ENCODE measurements at places on chromosomes 12 and 14.

- DNase-seq: no peak
These were observed 86.3 kb upstream of the RASSF8 start for GRCh38 chr12:25872137-25872536.

GRCh38 chr12:39671898-39672875, 52.6 kb upstream of the ABCD2 start:
- no peak for DNase-seq

- DNase-seq: no peak
These were observed 38.6 kb downstream of the SYNE2 start for GRCh38 chr14:63891148-63891975.

- DNase-seq: no peak
These were observed 85.8 kb downstream of the SLC25A47 start for GRCh38 chr14:100409003-100409360.

GRCh38 chr14:61260939-61261776, 20.0 kb downstream of the TMEM30B start:
- DNase-seq: no peak

DNA sequence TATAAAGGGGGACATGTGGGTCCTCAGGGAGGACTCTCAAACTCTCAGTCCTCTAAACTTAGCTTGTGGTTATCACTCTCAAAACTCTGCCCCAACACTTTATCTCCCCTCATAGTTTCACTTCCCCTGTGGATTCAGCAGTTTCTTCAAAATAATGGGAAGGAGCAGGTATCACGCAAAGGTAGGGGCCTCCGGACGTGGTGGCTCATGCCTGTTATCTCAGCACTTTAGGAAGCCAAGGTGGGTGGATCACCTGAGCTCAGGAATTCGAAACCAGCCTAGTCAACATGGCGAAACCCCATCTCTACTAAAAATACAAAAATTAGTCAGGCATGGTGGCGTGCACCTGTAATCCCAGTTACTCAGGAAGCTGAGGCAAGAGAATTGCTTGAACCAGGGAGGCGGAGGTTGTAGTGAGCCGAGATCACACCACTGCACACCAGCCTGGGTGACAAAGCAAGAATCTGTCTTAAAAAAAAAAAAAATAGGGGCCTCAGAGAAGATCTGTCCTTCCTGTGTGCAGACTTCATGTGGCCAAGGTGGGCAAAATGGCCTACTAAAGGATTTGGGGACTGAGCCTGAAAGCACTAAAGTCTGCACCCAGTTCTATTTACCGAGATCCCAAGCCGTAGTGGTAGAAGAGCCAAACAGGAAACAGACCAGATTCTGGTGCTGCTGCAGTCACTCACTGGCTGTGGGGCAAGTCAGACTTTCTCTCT, 6.4 kb downstream of the ITGB7 start:
- DNase-seq: no peak

GRCh38 chr14:87613881-87614280, 379.1 kb downstream of the GALC start:
- no peak for DNase-seq

DNA sequence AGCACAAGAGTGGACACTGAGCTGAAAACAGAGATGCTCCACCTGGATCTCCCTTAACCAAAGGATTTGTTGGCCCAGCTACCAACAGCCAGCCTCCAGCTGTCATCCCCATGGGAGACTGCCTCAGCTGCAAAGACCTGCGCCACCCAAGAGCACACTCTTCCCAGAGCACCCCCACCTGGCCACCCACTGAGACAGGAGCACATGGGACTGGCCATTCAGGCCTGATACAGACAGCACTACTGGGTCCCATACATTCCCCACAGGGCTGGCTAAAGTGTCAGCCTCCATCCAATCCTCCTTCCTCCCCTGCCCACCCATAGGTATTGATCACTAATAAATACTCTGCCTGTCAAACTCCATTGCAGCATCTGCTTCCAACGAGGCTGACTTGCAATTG, 241.5 kb downstream of the BCL11B start:
- no peak for DNase-seq

DNA sequence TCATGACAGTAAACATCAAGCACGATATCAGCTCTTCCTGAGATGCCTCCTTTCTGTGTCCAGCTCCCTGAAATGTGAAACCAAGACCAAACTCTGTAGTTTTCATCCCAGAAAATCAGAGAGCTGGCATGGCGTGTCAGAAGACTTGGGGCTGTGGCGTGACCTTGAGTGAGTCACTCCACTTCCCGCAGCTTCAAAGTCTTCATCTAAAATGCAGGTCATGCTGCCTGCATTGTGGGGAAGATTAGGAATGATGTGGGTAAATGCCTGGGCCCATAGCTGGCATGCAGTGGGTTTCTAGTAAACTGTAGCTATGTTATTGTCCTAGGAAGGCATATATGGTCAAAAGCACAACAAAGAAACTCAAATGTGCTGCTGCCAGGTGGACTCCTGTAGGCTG, 28.8 kb downstream of the OAS2 start:
- peak; percentile 46 for DNase-seq

- no peak for DNase-seq
These were observed 13.9 kb upstream of the HDAC7 start for GRCh38 chr12:47833591-47834012.

- DNase-seq: no peak
These were observed 23.8 kb upstream of the GALNT9 start for GRCh38 chr12:132352896-132353800.

DNA sequence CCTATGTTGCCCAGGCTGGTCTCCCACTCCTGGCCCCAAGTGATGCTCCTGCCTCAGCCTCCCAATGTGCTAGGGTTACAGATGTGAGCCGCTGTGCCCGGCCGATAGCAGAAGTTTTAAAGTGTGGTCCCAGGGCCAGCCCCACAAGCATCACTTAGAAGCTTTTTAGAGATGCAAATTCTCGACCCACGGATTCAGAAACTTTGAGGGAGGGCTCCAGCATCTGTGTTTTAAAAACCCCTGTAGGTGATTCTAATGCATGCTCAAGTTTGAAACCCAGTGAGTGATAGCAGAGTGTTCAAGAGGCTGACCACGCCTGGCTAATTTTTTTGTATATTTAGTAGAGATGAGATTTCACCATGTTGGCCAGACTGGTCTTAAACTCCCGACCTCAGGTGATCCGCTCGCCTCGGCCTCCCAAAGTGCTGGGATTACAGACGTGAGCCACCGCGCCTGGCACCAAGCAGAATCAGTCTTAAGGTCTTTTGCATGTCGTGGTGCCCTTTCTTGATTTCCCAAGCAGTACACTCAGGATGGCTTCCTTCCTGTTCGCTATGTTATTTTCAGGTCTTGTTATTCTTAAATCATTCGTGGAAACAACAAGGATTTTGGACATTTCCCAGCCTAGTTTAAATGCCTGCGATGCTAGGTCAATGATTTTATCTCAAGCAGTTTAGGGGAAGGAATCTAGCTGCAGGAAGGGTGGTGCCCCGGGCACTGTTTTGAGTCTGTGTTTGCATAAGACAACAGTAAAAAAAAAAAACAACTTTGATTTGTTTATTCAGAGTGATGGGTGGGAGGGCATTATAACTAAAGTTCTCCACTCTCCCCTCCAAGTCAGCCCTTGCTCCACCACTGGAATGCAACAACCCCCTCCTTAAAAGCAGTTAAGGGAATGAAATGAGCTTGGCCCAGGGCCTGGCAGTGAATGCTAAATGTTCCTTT, 9.2 kb upstream of the RILPL2 start:
- peak; percentile 23 for DNase-seq

DNA sequence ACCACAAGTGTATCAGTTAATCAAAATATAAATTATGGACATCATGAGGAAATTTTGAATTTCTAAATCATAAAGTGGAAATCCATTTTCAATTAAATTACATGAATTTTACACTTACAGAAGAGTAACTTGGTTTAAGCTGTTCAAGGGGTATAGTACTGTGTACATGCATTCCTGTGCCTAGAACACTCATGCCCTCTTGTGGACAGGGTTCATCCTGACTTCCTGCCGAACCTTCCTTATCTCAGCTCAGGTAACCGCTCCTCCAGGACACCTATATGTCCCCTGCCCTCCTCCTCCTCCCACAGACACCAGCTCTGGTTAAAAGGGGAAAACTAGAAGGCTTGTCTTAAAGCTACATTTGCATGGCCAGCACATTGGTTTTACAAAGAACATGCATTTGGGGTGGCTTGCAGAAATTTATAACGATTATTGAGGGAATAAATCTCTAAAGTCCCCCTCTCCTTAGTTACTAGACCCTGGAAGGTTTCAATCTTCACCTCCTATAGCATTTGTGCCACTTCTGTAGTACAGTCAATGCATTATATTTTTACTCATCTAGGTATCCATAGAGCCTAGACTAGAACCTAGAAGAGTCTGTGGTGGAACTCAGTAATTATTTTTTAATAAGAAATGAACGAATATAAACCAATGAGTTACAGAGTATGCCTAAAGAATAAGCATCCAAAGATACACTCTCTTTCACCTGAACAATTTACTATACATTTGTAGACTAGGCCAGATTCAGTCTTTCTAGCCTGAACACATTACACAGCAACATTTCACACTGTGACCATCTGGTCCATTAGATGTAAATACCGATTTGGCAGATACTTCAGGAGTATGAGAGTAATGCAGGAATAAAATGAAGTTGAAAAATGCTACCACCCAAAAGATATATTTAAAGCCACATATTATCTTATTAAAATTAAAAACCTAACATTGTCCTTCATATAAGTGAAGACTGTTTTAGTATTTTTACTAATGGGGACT, 345.6 kb downstream of the PAWR start:
- DNase-seq: peak; percentile 25

DNA sequence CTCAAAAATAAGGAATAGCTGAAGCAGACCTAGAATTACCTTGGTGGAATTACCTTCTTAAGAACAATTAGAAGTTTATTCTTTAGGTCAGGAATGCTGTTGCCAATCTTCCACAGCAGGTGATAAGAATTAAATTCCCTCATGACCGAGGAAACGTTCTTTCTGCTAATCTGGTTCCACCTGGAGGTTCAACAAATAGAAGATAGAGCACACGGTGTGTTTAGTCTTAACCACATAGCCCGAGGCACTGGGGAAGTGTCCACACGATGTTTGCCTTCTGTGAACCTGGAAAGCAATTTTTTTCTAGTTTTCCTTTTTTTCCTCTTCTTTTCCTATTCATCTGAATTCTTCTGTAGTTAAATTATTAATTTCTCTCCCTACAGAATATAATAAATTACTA, 906.9 kb downstream of the NRXN3 start:
- no peak for DNase-seq

- DNase-seq: no peak
These were observed 509.1 kb downstream of the PCNX1 start for GRCh38 chr14:71416392-71416791.

GRCh38 chr12:103855036-103855712, 14.1 kb upstream of the NT5DC3 start:
- no peak for DNase-seq

DNA sequence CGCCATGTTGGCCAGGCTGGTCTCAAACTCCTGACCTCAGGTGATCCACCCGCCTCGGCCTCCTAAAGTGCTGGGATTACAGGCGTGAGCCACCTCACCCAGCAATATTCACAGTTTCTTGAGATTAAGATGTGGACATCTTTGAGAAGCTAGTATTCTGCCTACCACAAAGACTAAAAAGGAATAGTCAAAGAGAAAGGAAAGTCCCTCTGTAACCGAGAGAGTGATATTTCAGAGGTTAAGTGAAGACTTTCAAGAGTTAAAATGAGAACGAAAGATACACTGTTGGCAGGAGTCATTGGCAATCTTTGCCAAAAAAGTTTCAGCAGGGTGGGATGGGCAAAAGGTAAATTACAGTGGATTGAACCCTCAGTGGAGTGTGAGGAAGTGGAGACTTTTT, 15.6 kb downstream of the DGKA start:
- DNase-seq: no peak

GRCh38 chr12:24173067-24173466, 223.6 kb upstream of the SOX5 start:
- DNase-seq: no peak

DNA sequence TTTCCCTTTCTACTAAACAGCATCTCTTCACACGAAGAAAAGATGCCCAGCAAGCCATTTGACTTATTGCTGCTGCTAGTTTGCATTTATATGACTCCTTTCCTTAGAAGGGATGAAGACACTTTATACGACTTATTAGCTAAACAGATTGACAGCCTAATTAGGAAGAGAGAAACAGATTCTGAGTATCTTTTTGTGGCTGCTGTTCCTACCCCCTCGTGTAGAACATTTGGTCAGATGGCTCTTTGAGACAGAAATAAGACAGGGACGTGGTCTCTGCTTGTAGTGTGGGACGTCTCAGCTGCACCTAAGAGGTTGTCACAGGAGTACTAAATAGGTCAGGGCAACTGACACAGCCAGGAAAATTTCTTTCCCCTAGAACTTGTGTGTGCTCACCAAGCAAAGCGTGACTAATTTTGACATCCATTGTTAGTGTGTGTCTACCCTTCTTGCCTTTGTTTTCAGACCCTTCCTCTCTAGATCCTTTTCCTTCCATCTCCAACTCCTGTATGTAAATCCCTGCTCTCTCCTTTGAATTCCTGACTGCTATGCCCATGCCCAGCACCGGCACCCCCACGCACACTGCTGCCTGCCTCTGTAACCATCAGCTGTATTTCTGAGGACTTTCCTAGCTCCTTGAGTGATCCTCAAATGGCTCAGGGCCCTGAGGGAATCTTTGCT, 83.2 kb downstream of the DAD1 start:
- no peak for DNase-seq

- DNase-seq: no peak
These were observed 21.6 kb downstream of the C12orf75 start for GRCh38 chr12:105352052-105352451.

DNA sequence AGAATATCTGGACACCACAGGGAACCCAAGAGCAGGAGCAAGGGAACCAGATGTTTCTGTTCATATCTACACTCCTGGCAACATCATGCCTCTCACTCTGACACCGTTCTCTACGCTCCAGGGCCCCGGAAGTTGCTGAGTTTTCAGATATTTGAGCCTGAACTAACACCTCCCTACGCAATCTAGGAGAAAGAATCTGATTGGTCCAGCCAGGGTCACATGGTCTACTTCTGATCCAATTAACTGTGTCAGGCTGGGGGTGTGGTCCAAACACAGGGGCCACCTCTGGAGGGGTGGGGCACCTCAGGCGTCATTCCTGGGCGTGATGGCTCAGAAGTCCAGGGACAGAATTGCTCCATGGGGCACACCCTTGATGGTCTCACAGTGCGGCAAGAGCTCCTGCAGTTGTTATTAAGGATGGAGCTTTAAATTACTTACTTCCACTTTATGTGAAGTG, 165.5 kb downstream of the PTPN11 start:
- DNase-seq: no peak

GRCh38 chr14:76687611-76688382, 73.5 kb upstream of the VASH1 start:
- DNase-seq: no peak

- no peak for DNase-seq
These were observed 27.0 kb downstream of the P2RX7 start for GRCh38 chr12:121159467-121160307.

GRCh38 chr14:95265106-95266094, 54.3 kb downstream of the CLMN start:
- peak; percentile 87 for DNase-seq

DNA sequence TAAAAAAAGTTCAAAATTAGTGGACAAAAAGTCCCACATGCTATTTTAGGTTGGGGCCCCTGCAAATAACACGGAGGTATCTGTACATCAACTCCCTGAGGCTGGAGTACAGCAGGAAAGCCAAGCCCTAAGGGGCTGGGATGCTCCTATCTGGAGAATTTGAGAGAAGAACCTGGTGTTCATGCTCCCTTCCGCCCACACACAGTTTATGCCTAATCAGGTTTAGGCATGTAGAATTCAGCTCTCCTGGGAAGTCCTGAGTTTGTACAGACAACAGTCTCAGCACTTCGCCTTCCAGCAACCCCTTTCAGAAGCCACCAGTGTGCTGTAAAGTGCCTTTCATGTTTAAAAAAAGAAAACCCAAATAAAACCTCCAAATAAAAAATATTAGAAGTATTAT, 237.3 kb upstream of the GRIP1 start:
- no peak for DNase-seq

- no peak for DNase-seq
These were observed 588.5 kb downstream of the VRK1 start for GRCh38 chr14:97385727-97386126.
